ENCODE measurements at places on chromosomes 3 and 15.

GRCh38 chr15:83571820-83572707 is 81.9 kb upstream of the ADAMTSL3 start:
- no peak for DNase-seq

GRCh38 chr15:94370206-94370935 is 139.0 kb downstream of the MCTP2 start:
- no peak for DNase-seq

GRCh38 chr3:185714085-185714484 is 110.8 kb downstream of the IGF2BP2 start:
- DNase-seq: no peak

DNA sequence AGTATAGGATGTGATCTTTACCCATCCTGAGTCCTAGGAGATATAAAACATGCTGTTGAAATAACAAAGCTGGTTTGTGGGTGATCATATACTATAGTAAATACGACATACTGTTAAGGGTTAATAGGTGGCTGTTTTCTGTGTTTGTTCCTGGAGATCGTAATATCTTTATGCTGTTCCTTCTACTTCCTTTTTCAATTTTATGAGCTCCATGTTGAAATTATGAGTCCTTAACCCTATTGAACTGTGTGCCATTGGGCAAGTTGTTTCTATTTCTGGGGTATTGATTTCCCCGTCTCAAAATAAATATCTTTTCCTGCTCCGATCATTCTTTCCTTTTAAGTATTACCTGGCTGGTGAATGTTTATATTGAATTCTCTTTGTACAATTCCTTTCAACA is 115.1 kb downstream of the LPP start:
- DNase-seq: no peak

DNA sequence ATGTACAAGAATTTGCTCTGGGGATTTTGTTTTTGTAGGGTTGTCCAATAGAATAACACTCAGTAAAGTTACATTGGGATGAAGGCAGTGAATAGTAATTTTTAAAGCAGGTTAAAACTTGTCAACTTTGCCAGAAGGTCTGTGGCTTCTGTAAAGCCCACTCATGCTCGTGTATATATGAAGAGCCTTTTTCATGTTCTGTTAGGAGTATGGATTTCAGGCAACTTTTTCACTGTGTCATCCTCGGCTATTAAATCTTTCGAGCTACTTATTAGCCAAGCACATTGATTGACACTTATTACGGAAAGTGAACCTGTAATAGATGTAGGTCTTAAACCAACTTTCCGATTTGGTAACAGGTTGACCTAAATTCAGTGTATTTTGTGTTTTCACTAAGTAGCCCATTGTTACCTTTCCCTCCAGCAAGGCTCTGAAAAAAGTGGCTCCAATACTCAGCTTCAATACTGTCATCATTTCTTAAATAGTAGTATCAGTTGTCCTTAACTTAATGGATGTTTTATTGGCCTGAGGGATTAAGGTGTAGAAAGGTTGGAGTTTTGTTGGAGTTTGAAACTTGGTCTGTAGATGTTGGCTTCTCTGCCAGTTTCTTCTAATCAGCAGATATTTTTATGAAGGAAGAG is 1.7 kb downstream of the PAK2 start:
- DNase-seq: no peak

DNA sequence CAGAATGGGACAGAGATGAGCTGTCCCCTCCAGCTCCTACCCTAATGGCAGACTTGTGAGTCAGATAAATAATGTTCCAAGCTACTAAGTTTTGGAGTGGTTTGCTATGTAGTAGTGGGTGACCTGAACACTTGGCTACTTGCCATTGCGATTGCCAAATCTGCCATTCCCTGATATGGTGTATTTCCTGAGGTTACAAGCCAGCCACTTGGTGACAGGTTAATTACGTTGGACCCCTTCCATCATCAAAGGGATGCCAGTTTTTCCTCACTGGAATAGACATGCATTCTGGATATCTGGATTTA is 33.6 kb downstream of the MORF4L1 start:
- DNase-seq: no peak

GRCh38 chr3:46917257-46917656 is 39.7 kb downstream of the PTH1R start:
- DNase-seq: no peak

GRCh38 chr15:65362491-65362890 is 15.3 kb downstream of the IGDCC3 start:
- DNase-seq: no peak

- DNase-seq: no peak
These were observed 28.6 kb downstream of the WNT7A start for GRCh38 chr3:13851091-13851849.

GRCh38 chr3:141000027-141000663 is 51.0 kb upstream of the SPSB4 start:
- peak; percentile 77 for DNase-seq

GRCh38 chr3:101913168-101913567 is 63.9 kb downstream of the NFKBIZ start:
- DNase-seq: no peak

- DNase-seq: no peak
These were observed 587.4 kb upstream of the MDFIC2 start for GRCh38 chr3:70899816-70900215.

All from WTC11 (cell line).